Activated CD4-positive, CD25-positive, alpha-beta regulatory T cell treated with anti-CD3 and anti-CD28 coated beads, Interleukin-2, amount 50 U/mL, for 72 hours (primary cell): ENCODE measurements at places on chromosomes 2 and 18.
A peak's percentile ranks its signal among the peaks of the same experiment; 100 is the strongest.

GRCh38 chr2:120803764-120804335, 68.2 kb downstream of the GLI2 start:
- no peak for DNase-seq

DNA sequence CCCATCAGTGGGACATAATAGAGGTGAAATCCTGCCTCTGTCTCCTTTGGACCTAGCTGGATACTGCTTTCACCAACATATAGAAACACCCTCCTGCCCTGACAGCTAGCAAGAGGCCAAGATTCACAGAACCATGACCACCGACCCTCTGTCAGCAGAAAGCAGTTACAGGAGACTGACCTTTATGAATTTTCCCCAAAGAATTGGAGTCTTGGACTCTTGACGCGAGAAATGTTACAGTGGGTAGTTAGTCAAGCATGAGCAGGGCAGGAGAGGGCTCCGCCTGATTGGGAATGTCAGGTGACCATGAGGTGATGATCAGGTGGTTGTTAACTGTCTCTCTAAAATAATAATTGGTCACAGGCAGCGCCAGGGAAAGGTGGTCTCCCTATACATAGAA, 1002.3 kb downstream of the TDRD15 start:
- no peak for DNase-seq

GRCh38 chr2:226763320-226763719, 36.3 kb downstream of the IRS1 start:
- no peak for DNase-seq

- DNase-seq, result peak; percentile 67
Measured at GRCh38 chr18:62523631-62524439, 1.0 kb downstream of the ZCCHC2 start.

DNA sequence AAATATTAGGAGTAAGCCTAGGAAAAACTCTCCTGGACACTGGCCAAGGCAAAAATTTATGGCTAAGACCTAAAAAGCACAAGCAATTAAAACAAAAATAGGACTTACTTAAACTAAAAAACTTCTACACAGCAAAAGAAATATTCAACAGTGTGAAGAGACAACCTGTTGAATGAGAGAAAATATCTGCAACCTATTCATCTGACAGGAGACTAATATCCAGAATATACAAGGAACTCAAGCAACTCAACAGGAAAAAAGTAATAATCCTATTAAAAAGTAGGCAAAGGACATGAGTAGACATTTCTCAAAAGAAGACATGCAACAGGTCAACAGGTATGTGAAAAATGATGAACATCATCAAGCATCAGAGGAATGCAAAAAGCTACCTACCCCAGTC, 431.1 kb downstream of the ZEB2 start:
- no peak for DNase-seq

DNA sequence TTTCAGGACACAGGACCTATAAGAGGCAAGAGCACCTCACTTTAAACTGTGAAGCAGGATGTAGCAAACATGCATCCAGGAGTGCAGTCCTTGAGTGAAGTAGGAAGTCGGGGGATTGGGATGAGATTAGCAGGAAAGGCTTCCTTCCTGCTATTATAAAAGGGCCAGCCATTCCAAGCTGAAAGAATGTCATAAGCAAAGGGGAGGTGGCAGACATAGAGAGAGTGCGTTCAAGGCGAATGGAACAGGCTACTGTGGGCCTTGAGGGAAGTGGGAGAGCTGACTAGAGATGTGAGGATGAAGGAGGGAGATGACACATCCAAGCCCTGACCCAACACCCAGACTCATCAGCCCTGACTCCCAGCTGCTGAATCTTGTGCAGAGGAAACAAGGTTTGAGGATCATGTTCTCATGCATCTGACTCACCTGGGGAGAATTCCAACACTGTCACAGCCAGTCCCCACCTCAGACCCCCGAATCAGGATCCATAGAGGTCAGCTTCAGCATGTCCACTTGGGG, 63.9 kb downstream of the GYPC start:
- no peak for DNase-seq

DNA sequence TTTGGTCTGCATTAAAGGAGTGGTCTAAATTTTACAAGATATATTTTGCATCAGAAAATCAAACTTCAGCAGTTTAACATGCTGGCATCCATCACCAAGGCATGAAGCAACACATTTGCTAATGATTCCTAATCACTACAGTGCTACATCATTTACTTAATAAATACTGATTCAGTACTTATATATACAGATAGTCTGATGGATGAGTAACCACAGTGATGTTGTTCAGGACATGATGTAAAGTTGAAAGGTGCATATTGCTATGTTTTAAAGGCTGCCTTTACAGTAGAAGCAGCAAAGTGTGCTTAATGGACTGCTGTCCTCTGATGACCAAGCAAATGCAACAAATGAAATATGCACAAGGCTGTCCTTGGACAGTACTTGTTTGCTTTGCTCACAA, 11.1 kb downstream of the SUPT7L start:
- DNase-seq, result no peak

DNA sequence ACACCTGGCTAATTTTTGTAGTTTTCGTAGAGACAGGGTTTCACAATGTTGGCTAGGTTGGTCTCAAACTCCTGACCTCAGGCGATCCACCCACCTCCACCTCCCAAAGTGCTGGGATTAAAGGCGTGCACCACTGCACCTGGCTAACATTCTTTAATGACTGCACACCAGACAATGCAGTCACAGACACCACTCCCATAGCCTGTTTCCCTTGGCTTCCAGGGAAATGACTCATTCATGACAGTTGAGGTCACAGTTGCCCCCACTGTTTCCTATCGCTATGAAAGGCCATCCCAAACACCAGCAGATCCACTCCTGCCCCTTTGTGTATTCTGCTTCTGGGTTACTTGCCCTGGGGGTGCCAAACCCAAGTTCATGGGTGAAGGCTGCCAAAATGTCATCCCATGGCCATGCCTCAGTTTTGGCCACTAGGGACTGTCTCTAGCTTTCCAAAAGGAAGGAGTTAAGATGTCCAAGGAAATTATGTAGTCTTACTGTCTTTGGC, 8.7 kb downstream of the CHMP1B start:
- DNase-seq, result no peak

GRCh38 chr2:204335451-204336058, 209.7 kb upstream of the PARD3B start:
- no peak for DNase-seq

DNA sequence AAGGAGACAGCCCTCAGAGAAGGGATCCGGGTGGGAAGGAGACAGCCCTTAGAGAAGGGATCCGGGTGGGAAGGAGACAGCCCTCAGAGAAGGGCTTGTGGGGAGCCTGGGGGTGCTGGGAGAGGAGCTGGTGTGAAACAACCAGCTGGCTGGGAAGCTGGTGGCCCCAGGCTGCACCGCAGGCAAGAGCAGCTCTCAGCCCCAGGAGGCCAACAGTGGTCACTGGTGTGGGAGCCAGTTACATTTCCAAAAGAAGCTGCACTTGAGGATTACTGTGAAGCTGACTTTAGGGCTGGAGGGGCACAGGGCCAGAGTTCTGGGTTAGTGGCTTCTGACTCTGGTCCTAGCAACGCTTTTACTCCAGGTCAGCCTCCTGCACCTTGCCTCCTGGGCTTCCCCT, 3.3 kb downstream of the HES6 start:
- no peak for DNase-seq

- DNase-seq, result no peak
Measured at GRCh38 chr2:128520791-128521190, 202.1 kb upstream of the HS6ST1 start.

DNA sequence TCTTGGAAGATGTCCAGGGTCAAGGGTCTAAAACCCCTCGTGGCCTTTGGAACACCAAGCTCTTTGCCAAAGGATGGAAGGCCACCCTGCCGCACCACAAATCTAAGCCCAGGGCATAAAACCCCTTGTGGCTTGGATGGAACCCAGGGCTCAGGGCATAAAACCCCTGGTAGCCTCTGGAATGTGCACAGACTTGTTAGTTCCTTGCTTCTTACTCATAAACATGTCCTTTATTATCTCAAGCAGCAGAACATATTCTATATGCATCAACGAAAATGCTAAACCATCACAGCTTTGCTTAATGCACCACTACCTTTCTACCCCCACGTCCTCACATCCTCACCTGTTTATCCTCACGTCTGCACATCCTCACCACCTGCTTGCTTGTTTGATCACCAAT, 998.0 kb downstream of the DSC3 start:
- DNase-seq, result no peak

DNA sequence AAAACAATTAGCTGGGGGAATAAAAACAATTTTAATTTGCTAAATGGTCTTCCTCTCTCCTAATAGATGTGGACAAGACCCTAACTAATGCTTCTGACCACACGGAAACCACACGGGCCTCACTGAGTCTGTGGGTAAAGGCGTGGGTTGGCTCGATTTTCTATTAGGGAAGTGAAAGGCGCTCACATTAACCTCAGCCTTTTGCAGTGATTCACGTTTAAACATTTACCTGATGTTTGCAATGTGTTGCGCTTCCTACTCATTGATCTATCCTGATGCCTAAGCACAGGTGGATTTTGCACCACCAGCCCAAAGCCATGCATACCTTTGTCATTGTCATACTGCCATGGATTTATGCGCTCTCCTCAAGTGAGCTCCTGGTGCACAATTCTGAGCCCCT, 35.6 kb upstream of the NRP2 start:
- no peak for DNase-seq

- DNase-seq, result no peak
Measured at GRCh38 chr18:52008736-52009135, 331.3 kb upstream of the DCC start.

DNA sequence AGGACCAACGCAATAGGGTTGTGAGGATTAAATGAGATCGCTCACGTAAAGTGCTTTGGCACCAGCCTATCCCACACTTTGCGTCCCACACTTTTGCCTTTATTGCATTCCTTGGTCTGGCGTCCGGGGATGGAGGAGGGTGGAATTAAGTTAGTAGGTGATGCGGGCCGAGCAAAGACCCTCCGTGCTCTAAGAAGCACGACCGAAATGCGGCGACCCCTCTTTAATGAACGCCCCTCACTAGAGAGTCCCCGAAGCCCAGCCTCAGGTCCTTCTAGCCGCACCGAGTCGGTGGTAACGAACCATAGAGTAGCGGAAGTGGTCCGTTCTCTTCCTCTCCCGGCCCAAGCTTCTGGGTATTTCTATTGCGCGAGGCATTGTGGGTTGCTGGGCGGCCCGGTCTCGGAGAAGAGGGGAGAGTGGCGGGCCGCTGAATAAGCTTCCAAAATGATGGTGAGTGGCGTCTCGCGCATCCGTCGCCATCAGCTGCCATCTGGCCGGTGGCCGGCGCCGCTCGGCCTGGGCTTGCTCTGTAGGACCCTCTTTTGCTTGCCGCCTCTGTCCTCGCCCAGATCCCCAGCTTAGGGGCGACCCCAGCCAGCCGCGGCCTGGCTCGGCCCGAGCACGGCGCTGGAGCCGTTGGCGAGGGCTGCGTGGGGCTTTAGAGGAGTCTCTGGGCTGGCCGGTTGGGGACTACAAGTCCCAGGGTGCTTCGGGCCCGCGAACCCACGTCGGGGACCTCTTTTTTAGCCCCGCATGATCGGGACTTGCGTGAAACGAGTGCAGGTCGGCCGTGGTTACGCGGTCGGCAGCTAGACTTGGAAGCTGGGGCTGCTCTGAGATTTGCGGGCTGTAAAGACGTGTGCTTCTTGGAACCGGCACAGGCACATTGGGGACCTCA, at the start of gene CCT7:
Gene CCT7 (plus strand): TSS at position 377 of the 901 bp plus-strand sequence. CDS start 71 bp downstream, at position 448.
- peak; percentile 79 for DNase-seq

- DNase-seq, result no peak
Measured at GRCh38 chr2:61693744-61694143, 155.6 kb upstream of the XPO1 start.

- DNase-seq, result no peak
Measured at GRCh38 chr2:195044801-195045200, 612.2 kb upstream of the SLC39A10 start.

GRCh38 chr2:71749671-71750101, 296.3 kb downstream of the DYSF start:
- no peak for DNase-seq

DNA sequence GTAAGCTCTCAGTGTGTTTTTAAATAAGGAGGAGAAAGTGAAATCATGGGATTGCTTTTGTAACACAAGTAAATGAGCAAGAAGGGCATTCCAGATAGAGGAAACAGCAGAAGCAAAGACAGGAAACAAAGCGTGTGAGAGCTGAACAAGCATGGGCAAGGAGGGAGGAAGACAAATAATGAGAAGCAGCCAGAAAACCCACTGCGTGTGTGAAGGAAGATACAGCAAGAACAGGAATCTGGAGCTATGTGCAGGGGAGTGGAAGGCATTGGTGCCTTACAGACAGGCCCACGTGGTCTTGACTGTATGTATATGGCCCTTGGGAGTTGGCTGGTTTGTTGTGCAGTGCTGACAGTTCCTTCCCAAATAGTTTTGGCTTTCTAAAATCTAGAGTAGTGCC, 88.6 kb downstream of the AAK1 start:
- no peak for DNase-seq

DNA sequence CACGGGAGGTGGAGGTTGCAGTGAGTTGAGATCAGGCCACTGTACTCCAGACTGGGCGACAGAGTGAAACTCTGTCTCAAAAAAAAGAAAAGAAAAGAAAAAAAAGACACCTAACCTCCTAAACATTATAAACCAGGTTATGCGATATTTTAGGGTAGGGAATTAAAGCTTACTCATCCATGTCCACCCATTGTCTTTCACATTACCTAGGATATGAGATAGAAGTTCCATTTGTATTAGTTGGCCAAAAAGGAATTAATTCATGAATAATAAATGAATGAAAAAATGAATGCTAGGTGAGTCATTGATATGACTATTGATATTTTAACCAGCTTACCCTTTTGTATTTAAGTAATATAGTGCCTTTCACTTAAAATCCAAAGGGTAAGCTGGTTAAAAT, 132.9 kb downstream of the FAM161A start:
- DNase-seq, result no peak

- DNase-seq, result no peak
Measured at GRCh38 chr2:177758591-177759371, 313.8 kb downstream of the PDE11A start.

GRCh38 chr2:218344755-218345417, 11.8 kb upstream of the CATIP start:
- no peak for DNase-seq

DNA sequence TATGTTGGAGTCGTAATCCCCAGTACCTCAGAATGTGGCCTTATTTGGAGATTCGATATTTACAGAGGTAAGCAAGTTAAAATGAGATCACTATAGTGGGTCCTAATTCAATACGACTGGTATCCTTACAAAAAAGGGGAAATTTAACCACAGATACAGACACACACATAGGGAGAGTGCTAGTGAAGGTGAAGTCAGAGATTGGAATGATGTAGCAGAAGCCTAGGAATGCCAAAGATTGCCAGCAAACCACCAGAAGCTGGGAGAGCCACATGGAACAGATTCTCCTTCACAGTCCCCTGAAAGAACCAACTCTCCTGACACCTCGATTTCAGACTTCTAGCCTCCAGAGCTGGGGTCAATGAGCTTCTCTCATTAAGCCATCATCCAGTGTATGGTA, 17.7 kb upstream of the ACTR3 start:
- no peak for DNase-seq
